ENCODE measurements at places on chromosomes 1 and 21. TPM values are rescaled to one million over a fixed set of nuclear protein-coding genes. Genes with fewer than 3 reads are reported as not detected.

Gene CLDN17
- total RNA-seq, result not detected

Gene MKNK1
- 15.7 TPM for total RNA-seq

Gene LHX8
- total RNA-seq, result not detected

Gene USH2A
- under 0.01 TPM for total RNA-seq

Gene OSCP1
- 9.9 TPM for total RNA-seq

Gene ACTA1
- total RNA-seq, result not detected

Gene SIM2
- total RNA-seq, result not detected

Gene LCE2B
- not detected for total RNA-seq

Gene RPE65
- total RNA-seq, result not detected

Gene SHE
- total RNA-seq, result 0.93 TPM

Gene YY1AP1
- total RNA-seq, result 55.1 TPM

Gene ATP6V1G3
- total RNA-seq, result not detected

Gene SLAMF8
- total RNA-seq, result not detected

Gene TAS1R3
- total RNA-seq, result 0.26 TPM

Gene PSMD4
- 243 TPM for total RNA-seq

Gene FUCA1
- total RNA-seq, result 21.8 TPM

Gene LY9
- total RNA-seq, result not detected

Gene TGFB2
- total RNA-seq, result 5.7 TPM

Gene SYT11
- total RNA-seq, result 80.1 TPM

Gene SPRR2F
- not detected for total RNA-seq

Gene FALEC
- total RNA-seq, result not detected

Gene MIER1
- 31.4 TPM for total RNA-seq

Gene CCDC27
- total RNA-seq, result not detected

Gene INKA2
- total RNA-seq, result 7.1 TPM

Gene SPRR4
- not detected for total RNA-seq

Gene TGFBR3
- 11.4 TPM for total RNA-seq

Gene RNF220
- total RNA-seq, result 50.2 TPM

Gene AKR1A1
- 174 TPM for total RNA-seq

Gene MTARC1
- total RNA-seq, result 1.1 TPM

Gene KRTAP11-1
- total RNA-seq, result not detected

Gene BCL2L15
- 0.26 TPM for total RNA-seq

Gene SYTL1
- total RNA-seq, result 0.13 TPM

Gene FOXD2
- 0.66 TPM for total RNA-seq

Gene TCHH
- total RNA-seq, result not detected

Gene NPHP4
- total RNA-seq, result 4.5 TPM

Gene LCE6A
- total RNA-seq, result not detected

Gene KCNJ6
- not detected for total RNA-seq

Gene LYST
- total RNA-seq, result 34.2 TPM

Gene TFB2M
- 12.4 TPM for total RNA-seq

Gene RGSL1
- not detected for total RNA-seq

Gene HSPA6
- total RNA-seq, result 0.62 TPM

Gene OR2T35
- not detected for total RNA-seq

Gene SETSIP
- 0.44 TPM for total RNA-seq

Gene KCNE2
- not detected for total RNA-seq

Gene LCA5L
- 1.3 TPM for total RNA-seq

Gene STUM
- total RNA-seq, result not detected

Gene NBL1
- 343 TPM for total RNA-seq

Gene CLDN8
- total RNA-seq, result not detected

Gene CLCNKB
- total RNA-seq, result not detected
